ENCODE measurements at places on chromosomes 7 and 10.

DNA sequence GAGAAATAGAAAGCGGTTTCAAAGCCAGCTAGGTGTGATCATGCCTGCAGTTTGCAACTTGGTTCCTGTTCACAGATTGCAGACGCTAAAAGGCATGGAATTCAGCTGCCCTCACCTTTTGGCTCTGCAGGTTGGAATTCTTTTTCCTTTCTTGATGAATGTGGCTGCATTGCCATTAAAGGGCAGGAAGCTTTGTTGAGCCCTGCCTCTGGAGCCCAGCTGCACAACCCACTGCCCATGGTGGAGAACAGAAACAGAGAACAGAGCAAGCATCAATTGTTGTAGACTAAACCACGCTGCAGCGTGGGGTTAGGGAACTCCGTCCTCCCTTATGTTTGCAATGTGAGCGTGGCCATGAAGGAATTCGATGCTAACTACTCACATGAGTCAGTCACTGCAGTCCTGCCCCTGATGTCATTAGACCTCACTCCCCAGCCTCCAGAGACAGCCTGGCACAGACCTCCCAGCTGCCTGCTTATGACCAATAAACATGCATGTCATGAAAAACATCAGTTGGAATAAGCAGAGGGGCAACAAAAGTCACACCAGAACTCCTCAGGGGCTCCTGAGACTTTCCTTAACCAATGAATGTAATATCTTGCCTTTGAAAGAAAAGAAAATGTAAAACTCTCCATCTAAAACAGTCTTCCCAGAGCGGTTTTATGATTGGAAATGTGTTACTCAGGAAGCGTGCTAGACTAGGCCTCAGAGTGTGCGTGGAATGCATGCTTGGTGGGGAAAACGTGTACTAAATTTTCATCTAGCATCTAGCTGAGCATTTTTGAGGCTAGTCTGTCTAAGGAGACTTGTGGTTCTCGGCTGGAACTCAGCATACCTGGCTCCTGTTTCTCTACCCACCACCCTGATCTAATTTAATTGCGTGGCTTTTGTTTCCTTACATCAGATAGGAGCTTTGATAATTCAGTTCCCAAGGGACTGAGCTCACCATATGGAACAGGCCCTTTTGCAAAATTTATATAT, 232.2 kb downstream of the KIAA1217 start:
- no peak for DNase-seq

GRCh38 chr7:1533547-1534329, 3.2 kb downstream of the MAFK start:
- no peak for DNase-seq

DNA sequence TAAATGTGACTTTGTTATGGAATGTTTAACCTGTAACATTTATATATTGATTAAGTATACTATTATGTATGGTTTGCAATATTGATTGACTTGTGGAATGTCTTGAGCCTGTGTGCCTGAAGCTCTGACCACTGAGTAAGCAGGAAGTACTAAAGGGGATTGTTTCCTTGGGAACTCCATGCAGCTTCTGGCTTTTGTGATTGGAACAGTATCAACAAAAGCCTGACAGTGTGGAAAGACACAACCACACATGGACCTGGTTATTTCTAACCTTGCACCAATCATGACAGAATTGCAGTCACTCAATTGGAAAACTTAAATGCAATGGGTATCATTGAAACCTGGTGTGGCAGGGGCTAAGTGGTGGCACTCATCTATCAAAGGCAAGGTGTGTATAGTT, 45.5 kb upstream of the PIK3CG start:
- DNase-seq, result no peak

- DNase-seq, result no peak
Measured at GRCh38 chr10:118572256-118573041, 23.0 kb downstream of the PRLHR start.

- no peak for DNase-seq
Measured at GRCh38 chr7:3069771-3070449, 26.2 kb upstream of the CARD11 start.

DNA sequence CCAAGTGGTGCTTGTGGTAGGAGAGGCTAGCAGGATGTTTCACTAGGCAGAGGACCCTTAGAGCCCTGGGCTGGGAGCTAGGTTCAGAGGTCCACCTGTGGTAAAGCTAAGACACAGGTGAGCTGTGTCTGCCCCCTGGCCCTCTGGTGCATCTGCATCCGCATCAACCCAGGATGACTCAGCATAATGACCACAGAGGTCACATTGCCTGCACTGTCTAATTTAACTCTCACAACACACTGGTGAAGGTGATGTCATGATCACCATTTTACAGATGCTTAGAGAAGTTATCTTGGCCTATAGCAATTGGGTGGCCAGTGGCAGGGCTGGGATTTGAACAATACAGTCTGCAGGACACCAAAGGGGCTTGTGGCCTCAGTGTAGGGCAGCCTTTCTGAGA, 33.1 kb downstream of the HABP2 start:
- no peak for DNase-seq

GRCh38 chr7:122951006-122951405, 44.5 kb downstream of the TAS2R16 start:
- DNase-seq, result no peak

- DNase-seq, result no peak
Measured at GRCh38 chr7:122651451-122651850, 47.5 kb downstream of the RNF133 start.

DNA sequence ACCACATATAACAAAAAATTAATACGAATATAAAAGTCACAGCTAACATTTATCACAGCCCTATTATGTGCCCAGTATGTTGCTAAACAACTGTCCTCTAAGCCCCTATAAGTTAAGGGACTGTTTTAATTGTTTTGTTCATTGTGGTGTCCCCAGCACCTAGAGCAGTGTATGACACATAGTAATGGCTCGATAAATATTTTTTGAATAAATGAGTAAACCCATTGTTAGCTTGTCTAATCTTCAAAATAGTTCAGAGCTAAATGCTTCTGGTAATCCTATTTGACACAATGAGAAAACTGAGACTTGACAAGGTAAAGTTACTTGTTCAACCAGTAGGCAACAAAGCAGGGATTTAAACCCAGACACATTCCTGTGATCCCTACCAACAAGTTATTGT, 78.4 kb upstream of the NEUROD6 start:
- DNase-seq, result no peak

GRCh38 chr10:86888585-86889381, 68.6 kb downstream of the MMRN2 start:
- DNase-seq, result no peak

- DNase-seq, result no peak
Measured at GRCh38 chr10:78982726-78983125, 86.0 kb upstream of the ZMIZ1 start.

DNA sequence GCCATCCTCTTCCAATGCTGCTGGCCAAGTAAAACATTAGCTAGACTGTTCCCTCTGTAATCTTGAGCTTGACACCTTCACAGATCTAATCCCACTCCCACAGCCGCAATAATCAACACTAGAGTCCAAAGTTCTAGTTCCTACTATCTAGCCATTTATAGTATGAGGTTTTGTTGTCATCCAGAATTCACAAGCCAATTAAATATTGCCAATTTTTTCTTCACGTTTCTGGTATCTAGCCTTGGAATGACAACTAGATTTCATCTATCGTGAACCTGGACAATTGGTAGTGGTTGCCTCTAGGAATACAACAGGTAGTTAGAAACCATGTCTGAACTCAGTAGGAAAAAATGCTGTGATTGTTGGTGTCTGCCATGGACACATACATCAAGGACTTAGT, 10.4 kb downstream of the WASL start:
- DNase-seq, result no peak

- DNase-seq, result no peak
Measured at GRCh38 chr10:46231087-46231486, 55.7 kb upstream of the ANTXRL start.

- no peak for DNase-seq
Measured at GRCh38 chr10:75652146-75652740, 220.8 kb downstream of the LRMDA start.

DNA sequence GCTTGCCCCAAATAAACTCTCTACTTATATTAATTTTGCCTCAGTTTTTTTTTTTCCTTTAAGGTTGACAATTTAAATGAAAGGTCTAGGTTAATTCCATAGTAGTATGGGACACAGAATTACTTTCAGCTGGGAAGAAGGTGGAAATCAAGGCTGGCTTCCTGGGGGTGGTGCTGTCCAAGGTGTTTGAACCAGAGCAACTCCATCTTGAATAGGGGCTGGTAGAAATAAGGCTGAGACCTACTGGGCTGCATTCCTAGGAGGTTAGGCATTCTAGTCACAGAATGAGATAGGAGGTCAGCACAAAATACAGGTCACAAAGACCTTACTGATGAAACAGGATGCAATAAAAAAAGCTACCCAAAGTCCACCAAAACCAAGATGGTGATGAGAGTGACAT, 1190.8 kb upstream of the AUTS2 start:
- no peak for DNase-seq

- no peak for DNase-seq
Measured at GRCh38 chr7:55172161-55172560, 153.3 kb downstream of the EGFR start.

DNA sequence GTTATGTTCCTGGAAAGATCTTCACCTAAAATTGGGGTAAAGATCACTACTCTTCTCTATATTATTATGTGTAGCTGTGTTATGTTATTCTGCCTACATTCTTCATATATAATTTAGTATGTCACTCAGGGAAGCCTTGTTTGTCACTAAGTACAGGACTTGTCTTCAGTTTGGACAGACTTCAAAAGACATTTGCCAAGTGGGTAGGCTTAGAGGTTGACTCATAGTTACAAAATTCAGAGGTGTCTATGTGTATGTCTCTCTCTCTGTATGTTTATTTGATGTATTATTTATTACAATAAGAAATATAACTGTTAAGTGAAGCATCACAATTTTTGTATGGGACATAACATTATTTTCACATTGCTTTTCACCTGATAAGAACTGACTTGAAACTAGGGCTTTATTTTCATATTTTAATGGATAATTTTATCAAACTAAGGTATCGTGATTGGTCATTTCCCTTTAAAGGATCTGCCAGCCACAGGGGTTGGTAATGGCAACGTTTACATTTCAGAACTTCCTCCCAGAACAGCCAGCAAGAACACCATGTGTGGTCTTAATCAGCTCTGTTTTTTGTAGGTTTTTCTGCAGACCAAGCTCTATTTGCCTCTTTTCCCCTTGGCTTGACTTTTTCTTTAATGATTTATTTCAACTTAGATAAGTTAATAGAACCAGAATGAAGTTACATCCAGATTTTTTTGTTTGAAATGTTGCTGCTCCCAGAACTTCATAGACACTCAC, 262.1 kb upstream of the CACNA2D1 start:
- DNase-seq, result no peak

DNA sequence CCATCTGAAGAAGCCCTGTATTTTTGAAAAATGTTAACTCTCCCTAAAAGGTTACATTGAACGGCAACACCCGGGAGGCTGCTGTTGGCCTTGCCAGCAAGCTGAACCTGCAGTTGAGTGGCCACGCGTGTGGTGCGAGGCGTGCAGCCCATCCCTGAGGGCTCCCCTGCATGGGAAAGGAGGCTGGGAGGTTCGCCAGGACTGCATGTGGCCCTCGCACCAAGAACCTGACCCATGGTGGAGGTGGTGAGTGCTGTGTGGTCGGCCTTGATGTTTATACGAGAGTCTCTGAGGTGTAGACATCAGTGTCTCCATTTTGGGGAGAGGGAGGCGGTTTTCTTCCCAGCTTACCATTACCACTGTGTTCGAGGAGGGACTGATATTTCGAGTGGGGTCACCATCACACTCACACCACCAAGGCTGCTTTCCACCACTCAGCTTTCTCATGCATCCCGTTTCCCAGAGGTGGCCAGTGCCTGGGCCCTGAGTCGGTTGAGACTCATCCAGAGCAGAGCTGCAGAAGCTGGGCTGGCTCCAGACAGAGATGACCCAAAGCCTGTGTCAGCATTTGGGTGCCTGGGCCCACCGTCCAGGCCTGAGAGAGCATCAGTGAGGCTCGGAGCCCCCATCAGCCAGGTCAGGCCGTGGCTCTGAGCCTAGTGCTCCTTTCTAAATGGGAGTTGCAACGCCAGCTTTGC, 222.6 kb downstream of the EBF3 start:
- no peak for DNase-seq

- no peak for DNase-seq
Measured at GRCh38 chr7:618539-619367, 99.1 kb upstream of the PDGFA start.

GRCh38 chr7:42469341-42469740, 232.3 kb upstream of the GLI3 start:
- DNase-seq, result no peak

- DNase-seq, result no peak
Measured at GRCh38 chr7:120898715-120899499, 41.0 kb upstream of the TSPAN12 start.

GRCh38 chr10:93462881-93463280, 19.3 kb downstream of the MYOF start:
- DNase-seq, result no peak

GRCh38 chr10:3873728-3874461, 88.9 kb upstream of the KLF6 start:
- no peak for DNase-seq

DNA sequence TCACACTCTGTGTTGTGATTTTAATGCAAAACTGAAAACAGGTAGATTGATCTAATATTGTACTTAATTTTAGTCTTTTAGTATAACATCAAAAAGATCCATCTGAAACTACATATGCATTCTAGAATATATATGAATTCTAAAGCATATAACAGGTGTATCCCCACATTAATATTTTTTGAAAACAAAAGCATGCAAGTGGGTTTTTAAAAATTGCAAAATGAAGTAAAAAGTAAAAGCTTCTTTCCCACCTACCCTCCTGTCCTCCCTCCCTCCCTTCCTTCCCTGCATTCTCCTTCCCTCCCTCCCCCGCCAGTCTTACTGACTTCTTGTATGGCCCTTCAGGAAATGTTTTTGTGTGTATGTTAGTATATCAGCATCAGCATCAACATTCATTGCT, 14.6 kb upstream of the STMP1 start:
- no peak for DNase-seq

GRCh38 chr10:113449006-113449695, 103.7 kb upstream of the HABP2 start:
- no peak for DNase-seq

DNA sequence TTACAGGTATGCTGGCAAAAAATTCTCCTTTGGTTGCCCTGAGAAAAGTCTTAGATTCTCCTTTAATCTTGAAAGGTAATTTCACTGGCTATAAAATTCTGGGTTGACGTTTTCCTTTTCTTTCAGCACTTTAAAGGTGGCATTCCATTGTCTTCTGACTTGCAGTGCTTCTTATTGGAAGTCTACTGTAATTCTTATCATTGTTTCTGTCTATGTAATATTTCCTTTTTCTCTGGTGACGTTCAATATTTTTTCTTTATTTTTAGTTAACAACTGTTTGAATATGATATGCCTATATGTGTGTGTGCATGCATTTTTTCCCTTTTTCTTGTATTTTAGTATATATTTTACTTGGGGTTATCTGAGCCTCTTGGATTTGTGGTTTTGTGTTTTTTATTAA, 111.0 kb downstream of the GPR158 start:
- DNase-seq, result no peak
